Fibroblast of skin of back (primary cell): ENCODE measurements at places on chromosomes 11 and 22.
A peak's percentile ranks its signal among the peaks of the same experiment; 100 is the strongest.

GRCh38 chr22:44392446-44392921, 79.7 kb upstream of the SHISAL1 start:
- DNase-seq, result no peak

DNA sequence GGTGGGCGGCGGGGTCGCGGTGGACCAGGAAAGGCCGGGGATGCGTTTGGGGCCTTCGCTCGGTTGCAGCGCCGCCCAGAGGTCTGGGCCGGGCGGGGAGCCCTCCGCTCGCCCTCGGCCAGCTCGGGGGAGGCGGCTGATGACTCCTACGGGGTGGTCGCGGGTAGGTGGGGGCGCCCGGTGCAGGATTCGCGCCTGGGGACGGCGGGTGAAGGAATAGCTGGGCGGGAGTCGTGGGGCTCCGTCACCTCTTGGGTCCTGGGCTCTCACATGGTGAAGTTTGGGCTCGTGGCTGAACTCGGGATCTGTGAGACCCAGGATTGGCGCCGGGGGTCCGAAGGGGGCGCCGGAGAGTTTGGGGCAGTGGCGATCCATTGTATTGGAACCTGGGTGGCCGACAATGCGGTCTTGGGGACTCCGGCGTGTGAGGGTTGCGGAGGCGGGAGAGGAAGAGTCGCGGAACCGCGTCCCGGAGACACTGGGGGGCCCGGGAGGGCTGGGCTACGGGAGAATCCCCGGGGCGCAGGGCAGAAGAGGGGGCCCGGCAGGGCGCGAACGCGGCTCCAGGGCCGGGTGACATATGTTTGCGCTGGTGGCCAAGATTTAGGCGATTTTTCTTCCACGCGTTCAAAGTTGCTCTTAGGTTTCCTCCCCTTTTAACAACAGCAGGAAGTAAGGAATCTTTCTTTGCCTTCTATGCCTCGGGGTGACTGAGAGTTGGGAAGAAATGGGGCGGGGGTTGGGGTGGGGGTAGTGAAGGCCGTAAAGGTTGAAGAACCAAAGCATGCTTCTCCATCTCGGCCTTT, 935 bp downstream of the QSER1 start:
- peak; percentile 50 for DNase-seq

GRCh38 chr22:43126501-43127165, 16.1 kb downstream of the BIK start:
- DNase-seq, result peak; percentile 85

DNA sequence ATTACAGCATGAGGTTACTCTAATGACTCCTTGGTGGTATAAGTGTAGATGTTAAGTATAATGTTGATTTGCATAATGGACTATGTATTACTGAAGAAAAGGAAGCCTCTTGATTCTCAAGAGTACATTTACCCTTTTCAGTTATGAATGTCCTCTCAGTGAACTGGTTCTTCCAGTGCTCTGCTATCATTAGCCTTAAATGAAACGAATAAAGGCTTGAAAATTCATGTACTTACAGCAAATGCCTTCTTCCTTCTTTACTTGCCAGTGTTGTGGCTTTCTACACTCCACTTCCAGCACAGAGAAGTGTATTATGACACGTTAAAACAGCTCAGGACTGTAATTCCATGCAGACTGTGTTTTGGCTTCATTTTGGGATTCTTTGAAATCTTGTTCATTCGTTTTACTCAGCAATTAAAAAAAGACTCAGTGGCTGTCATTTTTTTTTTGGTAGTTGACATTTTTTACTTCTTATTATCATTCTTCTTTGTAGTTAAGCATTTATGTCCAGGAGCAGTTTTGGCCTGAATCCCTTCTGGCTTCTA, 96.9 kb downstream of the MTMR3 start:
- DNase-seq, result no peak

- DNase-seq, result no peak
Measured at GRCh38 chr22:46418827-46419226, 83.3 kb downstream of the TRMU start.

- DNase-seq, result peak; percentile 8
Measured at GRCh38 chr11:112694813-112695212, 266.4 kb upstream of the NCAM1 start.

DNA sequence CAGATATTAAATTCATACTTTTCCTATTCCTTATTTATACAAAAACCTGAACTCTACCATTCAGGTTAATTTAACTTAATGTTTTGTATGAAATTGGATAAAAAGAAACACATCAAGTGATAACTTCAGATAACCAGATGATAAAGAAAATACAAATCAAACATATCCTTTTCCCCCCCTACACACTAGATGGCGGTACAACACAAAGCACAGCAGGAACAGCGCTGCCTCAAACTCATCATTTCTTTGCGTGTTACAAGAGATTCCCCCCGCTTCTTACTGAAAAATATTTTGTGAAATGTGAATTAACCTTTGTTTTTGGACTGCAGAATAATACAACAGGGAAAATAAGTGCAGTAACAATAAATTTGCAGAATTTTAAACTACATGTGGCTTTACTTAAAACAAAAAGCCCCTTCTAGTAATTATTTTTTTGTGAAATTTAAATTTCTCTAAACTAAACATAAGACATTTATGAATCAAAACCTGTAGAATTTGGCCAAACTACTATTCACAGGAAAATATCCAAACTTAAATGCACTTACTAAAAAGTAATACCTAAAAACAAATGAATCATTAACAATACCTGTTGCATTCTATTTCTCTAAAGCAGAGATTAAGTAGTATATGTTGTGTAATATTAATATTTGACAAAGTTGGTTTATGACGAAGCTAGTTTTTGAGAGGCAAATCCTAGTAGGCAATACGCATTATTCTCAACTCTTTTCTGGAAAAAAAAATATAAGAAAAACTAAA, 74.4 kb downstream of the ARHGAP32 start:
- DNase-seq, result peak; percentile 64

GRCh38 chr11:30608534-30608933, 22.4 kb upstream of the MPPED2 start:
- DNase-seq, result no peak

- DNase-seq, result no peak
Measured at GRCh38 chr11:92168936-92169335, 55.7 kb upstream of the FAT3 start.

DNA sequence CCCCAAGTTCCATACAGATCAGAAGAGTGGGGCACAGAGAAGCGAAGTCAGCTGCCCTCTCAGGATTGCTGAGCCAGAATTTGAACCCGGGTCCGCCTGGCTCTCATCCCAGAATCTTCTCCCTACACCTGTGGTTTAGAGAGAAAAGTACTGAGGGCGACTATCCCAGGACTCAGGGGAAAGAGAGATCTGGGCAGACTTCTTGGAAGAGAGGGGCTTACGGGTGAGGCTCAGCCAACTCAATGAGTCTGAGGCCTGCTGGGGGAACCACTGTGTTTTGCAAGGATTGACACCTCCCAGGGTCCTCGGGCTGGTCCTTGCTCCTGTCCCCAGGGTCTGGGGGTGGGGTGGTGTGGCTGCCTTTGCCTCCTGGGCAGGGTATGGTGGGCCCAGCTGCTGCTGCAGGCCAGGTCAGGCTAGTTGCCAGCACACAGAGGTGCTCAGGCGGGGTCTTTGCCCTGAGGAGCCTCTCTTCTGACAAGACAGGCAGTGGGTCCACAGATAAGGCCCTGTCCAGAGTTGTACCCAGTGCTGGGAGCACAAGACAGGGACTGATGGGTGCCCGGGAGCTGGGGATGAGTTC, 1.2 kb downstream of the CAPN5 start:
- DNase-seq, result no peak

GRCh38 chr11:118193910-118194566, 17.6 kb upstream of the SCN2B start:
- no peak for DNase-seq

DNA sequence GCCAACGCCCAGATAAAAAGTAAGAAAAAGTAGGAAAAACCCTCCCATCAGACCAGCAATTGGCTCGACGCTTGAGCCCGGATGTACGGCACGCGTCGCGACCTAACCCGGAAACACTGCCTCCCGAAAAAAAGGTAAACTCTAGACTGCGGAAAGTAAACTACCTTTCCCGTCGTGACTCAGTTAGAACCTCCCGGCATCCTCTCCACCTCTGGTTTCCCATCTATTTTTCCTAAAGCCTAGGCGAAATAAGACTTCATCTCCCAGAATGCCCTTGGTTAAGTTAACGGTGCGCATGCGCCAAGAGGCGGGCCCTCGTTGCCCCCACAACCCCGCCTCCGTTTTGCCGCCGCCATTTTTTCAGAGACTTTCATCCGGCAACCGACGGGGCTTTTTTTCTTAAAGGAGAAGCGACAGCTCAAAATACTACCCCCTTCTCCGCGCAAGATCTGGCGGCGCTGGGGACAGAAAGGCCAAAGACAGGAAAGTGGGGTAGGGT, 678 bp upstream of the ZFP91 start:
- DNase-seq, result peak; percentile 98

DNA sequence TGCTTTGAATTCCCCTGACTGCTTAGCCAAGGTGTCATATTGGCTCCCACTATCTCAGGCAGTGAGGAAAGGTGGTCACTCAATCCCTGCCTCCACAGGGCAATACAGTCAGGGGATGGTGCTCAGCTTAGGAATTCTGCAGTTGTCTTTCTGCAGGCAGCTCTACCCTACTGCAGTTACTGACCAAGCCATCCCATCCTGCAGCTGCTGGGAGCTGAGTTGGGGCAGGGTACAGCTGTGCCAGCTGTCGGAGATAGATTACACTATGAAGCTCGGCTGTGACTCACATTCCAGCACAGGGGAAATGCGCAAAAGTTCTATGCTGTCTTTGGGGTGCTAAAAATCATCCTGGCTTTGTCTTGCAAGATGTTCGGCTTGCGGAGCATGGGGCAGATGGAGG, 4.4 kb upstream of the DAGLA start:
- no peak for DNase-seq

GRCh38 chr11:133928628-133929059, 28.1 kb downstream of the IGSF9B start:
- no peak for DNase-seq

GRCh38 chr11:76257074-76257719, 50.9 kb upstream of the WNT11 start:
- DNase-seq, result no peak

GRCh38 chr11:74367881-74368280, 30.4 kb downstream of the PGM2L1 start:
- no peak for DNase-seq

DNA sequence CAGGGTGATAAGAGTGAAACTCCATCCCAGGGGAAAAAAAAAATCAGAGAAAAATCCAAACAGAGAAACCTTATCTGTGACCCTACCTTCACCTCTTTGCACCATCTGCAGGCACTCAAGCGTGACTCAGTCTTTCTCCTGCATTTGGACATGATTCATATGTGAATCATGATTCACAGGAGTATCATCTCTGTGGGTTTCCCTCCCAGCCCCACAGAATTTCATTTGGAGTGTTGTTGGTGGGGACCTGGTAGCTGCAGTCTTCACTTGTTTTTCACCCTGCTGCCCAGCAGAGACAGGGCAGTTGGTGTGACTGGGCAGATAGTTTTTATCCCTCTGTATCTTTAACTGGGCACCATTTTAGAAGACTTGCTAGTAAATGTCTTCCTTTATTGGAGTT, 75.7 kb downstream of the DEPDC5 start:
- DNase-seq, result peak; percentile 96

GRCh38 chr11:8213376-8213775, 44.6 kb upstream of the RIC3 start:
- no peak for DNase-seq

GRCh38 chr11:62508336-62509058, 38.1 kb downstream of the AHNAK start:
- peak; percentile 68 for DNase-seq
